ENCODE measurements at places on chromosomes 16 and 17.

- no peak for DNase-seq
These were observed 242.6 kb upstream of the CIBAR2 start for GRCh38 chr16:85354686-85355514.

- peak; percentile 22 for DNase-seq
These were observed 8.8 kb downstream of the FAM171A2 start for GRCh38 chr17:44354582-44355561.

GRCh38 chr17:80261159-80261894, 675 bp downstream of the RNF213 start:
- DNase-seq: peak; percentile 61

- DNase-seq: no peak
These were observed 240.0 kb downstream of the NTN1 start for GRCh38 chr17:9261081-9262012.

DNA sequence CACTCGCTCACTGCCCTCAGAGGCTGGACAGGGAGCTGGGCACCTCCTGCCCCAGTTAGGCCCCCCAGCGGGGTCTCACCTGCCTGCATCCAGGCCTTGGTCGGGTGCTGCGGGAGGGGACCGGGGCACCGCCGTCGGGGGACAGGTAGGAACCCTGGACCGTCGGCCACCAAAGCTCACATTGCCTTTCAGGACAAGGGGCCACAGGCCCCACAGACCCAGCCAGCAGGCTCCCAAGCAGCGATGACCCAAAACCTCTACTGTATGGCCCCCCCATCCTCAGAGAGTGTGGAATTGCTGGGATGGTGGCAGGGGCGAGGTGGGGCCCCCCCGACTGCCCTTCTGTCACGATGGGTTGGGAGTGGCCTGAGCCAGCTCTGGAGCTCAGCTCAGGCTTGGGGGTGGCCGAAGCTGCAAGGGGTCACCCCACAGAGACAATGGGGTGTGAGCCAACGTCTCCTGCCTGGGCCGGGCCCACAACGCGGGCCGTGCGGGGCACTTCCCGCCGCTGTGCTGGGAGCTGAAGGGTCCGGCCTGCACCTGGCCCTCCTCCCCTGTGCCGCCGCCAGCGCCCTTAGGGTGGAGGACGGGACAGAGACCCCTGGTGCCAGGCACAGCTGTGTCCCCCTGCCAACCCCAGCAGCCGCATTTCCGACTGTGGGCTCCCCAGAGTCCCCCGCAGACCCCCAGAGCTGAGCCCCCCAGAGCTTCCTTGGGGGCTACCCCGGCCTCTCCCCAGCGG, 498 bp downstream of the IGFALS start:
- no peak for DNase-seq

DNA sequence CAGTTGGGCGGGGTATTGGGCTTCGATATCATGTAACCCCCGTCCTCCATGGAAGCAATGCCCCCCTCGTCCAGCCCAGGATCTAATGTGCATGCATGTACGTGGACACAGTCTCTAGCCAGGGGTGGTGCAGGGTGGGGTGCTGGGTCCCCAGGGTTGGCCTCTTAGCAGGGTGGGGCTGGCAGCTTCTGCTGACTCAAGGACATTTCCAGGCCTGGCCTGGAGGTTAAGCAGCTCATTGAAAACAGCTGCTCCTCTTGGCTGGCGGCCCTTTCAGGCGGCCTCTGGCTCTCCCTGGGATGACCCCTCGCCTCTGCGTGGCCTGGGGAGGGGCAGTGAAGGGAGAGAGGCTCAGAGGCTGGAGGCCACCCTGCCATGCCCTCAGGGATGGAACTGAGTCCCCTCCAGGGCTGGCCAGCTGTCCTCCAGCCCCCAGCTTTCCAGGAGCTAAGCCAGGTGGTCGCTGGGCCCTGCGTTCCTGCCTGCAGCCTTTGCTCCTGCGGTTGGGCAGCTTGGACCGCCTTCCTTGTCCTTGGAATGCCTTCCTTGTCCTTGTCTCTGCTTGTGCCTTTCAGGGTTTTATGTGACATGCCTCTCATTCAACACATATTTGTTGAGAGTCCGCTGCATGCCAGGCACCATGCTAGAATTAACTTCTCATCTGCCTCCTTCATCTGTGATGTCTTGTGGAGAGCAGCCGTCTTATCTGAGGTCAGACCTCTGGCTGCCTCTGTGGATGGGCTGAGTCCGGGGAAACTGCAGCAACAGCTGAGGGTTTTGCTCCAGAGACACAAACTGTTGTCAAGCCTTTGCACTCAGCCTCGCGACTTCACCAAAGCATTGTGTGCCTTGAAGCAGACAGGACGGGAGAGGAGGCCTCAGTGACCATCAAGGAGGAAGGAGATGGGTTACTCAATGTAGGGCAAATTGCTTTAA, 26.6 kb downstream of the MRC2 start:
- DNase-seq: no peak
